IMR-90 (cell line): ENCODE measurements at places on chromosomes 11 and 22.

GRCh38 chr22:49351761-49352227 lies 475.9 kb downstream of the BRD1 start:
- no peak for DNase-seq

GRCh38 chr22:30046716-30047363 lies 33.4 kb upstream of the HORMAD2 start:
- no peak for DNase-seq

- DNase-seq = peak; percentile 49
Measured at GRCh38 chr11:35073691-35074419, 65.1 kb upstream of the CD44 start.

GRCh38 chr11:102046841-102047240 lies 396 bp upstream of the CFAP300 start:
- peak; percentile 25 for DNase-seq
